ENCODE measurements at places on chromosomes 13 and 19. TPM values are rescaled to one million over a fixed set of nuclear protein-coding genes. Genes with fewer than 3 reads are reported as not detected.

- no peak for DNase-seq
Measured at GRCh38 chr13:97134364-97135095, 87.6 kb upstream of the MBNL2 start.

DNA sequence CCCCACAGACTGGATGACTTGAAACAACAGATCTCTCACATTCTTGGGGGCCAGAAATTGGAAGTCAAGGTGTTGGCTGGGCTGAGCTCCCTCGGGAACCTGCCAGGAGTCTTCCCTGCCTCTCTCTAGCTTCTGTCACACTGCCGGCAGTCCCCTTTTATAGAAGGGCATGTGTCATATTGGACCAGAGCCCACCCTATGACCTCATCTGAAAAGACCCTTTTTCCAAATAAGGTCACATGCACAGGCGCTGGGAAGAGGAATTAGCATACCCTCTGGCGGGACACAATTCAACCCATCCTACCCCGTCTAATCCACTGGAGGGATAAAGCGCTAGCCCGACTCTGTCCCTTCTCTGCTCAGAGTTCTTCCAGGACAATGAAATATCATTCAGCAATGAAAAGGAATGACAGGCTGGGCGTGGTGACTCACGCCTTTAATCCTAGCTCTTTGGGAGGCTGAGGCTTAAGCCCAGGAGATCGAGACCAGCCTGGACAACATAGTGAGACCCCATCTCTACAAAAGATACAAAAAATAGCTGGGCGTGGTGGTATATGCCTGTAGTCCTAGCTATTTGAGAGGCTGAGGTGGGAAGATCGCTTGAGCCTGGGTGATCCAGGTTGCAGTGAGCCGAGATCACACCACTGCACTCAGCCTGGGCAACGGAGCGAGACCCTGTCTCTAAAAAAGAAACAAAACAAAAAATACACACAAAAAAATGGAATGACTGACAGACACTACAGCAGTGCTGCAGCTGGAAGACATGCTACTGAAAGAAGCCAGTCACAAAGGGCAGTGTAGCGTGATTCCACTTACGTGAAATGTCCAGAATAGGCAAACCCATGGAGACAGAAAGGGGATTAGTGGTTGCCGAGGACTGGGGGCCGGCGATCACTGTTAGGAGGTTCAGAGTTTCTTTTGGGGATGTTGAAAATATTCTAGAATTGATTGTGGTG, 28.5 kb downstream of the MEIS3 start:
- no peak for DNase-seq

GRCh38 chr19:16518061-16518460, 21.9 kb downstream of the C19orf44 start:
- DNase-seq = no peak

DNA sequence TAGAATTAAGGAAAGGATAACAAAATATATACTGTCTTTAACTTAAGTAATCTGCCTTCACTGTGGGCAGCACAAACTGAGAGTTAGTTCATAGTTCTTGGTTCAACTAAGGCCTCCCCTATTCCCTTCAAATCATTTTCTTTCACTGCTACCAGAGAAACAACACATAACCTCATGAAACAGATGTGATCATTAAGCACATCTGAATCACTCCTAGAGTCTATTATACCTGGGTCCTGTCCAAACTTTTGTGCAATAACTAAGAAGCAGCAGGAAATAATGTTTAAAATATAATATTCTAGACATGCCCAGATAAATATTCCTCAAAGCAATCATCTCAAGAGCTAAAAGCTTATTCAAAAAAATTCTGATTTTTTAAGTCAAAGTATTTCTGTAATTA, 62.9 kb downstream of the ZC3H13 start:
- DNase-seq = no peak

DNA sequence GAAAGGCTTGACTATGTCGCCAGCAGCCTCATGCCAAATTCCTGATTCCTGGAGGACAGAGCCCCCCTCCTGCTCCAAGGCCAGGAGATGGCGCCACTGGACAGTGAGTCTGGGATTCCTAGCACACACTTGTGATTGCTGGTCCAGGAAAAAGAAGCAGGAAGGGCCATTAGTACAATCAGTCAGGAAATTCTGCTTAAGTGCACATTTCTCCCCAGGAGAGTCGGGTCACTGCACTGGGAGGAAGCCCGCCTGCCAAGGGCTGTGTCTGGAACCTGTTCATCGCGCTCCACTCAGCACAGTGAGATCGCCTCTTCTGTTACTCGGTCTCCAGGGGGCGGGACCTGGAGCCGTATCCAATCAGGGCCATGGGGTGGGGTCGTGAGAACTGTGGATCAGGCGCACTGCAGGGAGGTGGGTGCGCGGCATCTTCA, 65.1 kb downstream of the ZNF823 start:
- no peak for DNase-seq

GRCh38 chr19:46935066-46935663, 74.4 kb downstream of the ARHGAP35 start:
- no peak for DNase-seq

TMEM38A gene
- total RNA-seq = 8.0 TPM

Measured in urinary bladder (tissue), 4 donors.